Psoas muscle (tissue), 8 donors: ENCODE measurements at places on chromosomes 5 and 9. TPM values are rescaled to one million over a fixed set of nuclear protein-coding genes. Genes with fewer than 3 reads are reported as not detected.

DNA sequence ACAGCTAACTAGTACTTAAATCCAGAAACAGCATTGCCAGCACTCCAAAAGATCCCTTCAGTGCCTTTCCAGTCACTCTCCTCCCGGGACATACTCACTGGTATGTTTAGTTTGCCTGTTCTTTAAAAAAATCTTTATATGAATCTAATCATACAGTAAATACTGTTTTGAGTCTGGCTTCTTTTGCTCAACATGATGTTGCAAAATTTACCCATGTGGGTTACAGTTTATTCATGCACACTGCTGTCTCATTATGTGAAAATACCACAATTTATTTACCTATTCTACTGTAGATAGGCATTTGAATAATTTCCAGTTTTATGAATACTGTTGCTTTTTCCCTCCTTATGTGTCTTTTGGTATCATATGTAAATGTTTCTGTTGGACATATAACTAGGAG lies 13.5 kb downstream of the NDFIP1 start:
- H3K4me1 ChIP-seq = peaks cover 36% of the 10 kb centered on the region
- H3K27me3 ChIP-seq = no peaks in the 10 kb centered on the region
- H3K4me3 ChIP-seq = no peak overlapping the region
- peaks cover 3% of the 10 kb centered on the region for H3K36me3 ChIP-seq
- no peak for DNase-seq
- no peak overlapping the region for H3K27ac ChIP-seq

- no peaks in the 10 kb centered on the region for H3K4me1 ChIP-seq
- H3K27me3 ChIP-seq = no peaks in the 10 kb centered on the region
- no peak overlapping the region for H3K27ac ChIP-seq
Observed at GRCh38 chr9:4220346-4220745, 79.5 kb downstream of the GLIS3 start.

GRCh38 chr9:10674586-10674985 lies 61.8 kb upstream of the PTPRD start:
- no peaks in the 10 kb centered on the region for H3K36me3 ChIP-seq
- H3K4me3 ChIP-seq = no peak overlapping the region
- no peaks in the 10 kb centered on the region for H3K27me3 ChIP-seq
- no peak overlapping the region for H3K27ac ChIP-seq

LHX3 gene
- not detected for total RNA-seq

CCL27 gene
- not detected for total RNA-seq
